ENCODE measurements at places on chromosomes 4 and X.
A peak's percentile ranks its signal among the peaks of the same experiment; 100 is the strongest.

GRCh38 chr4:10998846-10999245 lies 314.3 kb upstream of the CLNK start:
- no peak for DNase-seq

- DNase-seq = no peak
These were observed 124.2 kb downstream of the GUCY2F start for GRCh38 chrX:109357706-109358105.

DNA sequence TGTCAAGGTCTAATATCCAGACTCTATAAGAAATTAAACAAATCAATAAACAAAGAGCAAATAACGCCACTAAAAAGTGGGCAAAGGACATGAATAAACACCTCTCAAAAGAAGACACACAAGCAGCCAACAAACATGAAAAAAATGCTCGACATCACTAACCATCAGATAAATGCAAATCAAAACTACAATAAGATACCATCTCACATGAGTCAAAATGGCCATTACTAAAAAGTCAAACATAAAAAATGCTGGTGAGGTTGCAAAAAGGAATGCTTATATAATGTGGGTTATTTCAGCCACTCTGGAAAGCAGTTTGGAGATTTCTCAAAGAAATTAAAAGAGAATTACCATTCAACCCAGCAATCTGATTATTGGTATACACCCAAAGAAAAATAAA lies 481.1 kb downstream of the STPG2 start:
- no peak for DNase-seq

- DNase-seq = no peak
These were observed 983.6 kb downstream of the RPA4 start for GRCh38 chrX:97867266-97867665.

DNA sequence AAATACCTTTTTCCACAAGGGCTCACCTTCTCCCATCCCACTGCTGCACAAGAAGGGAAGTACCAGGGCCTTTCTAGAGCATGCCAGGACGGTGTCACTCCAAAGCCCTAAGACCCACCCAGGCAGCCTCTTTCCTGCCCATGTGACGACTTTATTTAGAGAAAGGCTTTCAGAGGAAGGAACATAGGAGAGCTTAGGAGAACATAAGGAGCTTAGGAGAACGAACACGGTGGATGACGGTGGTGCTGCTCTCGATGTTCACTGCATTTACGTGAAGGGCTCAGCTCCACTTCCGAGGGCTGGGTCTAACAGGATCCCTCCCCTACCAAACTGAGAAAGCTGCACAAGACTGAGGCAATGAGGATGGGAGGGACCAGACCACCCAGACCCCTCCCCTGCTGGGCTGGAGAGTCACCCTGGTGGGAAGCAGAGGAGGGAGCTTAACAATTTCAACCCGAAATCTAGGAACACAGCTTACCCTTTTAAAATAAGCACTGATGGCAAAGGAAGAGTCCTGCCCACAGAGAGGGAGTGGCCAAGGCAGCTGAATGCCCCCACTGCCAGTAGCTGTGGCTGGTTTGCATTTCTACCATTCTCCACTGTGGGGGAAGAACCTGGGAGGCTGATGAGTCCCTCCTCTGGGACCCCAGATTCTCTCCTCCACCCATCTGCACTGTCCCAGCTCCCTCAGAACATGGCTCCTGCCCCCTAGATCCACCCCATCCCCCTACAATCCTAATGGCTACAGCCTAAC lies 29.8 kb downstream of the ZFYVE28 start:
- no peak for DNase-seq

DNA sequence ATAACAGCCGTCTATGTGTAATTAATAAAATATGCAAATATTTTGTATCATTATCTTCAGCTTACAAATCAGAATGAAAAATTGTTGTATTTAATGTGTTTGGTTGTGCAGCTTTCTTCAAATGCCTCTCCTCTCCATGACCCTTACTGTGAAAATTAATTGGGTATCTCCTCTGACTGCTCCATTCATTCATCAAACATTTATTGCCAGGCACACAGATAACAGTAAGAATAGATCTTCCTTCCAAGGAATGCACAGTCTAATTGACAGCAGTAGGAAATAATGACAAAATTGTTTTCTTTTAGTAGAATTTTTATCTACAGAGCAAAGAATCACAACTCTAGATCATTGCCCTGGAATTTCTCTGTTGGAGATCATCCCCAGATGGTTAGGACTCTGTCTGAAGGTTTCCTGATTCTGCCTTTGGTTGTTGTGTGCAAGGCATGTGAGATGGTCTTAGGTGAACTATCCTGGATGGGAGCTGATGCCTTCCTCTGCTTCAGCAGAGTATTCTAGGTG lies 395.0 kb upstream of the FAT1 start:
- no peak for DNase-seq

GRCh38 chrX:23341452-23341851 lies 6.8 kb downstream of the PTCHD1 start:
- no peak for DNase-seq

DNA sequence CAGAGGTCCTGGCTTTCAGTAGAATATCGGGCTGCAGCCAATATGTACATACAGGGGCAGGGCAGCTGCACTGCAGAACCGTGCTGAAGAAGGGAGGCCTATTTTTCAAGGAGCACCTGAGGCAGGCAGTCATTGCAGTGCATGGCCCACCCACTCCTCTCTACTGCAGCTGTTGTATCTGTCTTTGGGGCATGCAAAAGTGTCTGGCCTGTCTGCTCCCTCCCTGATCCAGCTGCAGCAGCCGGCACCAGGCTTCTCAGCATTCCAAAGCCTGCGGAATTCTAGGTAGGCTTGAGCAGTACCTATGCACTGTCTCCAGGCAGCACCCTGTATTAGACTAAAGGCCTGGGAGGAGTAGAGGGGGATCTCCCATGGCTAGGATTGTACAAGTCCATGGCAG lies 415.2 kb upstream of the MAGEB16 start:
- DNase-seq = no peak

DNA sequence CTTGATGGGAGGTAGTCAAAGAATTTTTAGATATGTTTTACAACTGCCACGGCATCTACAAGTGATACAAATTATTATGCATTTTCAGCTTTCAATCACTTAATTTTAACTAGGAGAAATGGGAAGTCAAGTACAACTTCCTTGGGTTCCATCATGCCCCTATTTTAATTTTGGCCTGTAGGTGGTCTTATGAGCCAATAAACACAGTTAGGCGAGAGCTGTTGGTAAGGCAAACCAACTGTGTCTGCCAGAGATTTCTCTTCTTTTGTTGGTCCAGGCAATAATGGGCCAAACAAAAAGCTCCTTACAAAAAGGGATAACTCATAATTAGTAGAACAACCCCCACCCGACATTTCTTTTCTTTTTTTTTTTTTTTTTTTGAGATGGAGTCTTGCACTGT lies 63.3 kb upstream of the ARX start:
- no peak for DNase-seq

DNA sequence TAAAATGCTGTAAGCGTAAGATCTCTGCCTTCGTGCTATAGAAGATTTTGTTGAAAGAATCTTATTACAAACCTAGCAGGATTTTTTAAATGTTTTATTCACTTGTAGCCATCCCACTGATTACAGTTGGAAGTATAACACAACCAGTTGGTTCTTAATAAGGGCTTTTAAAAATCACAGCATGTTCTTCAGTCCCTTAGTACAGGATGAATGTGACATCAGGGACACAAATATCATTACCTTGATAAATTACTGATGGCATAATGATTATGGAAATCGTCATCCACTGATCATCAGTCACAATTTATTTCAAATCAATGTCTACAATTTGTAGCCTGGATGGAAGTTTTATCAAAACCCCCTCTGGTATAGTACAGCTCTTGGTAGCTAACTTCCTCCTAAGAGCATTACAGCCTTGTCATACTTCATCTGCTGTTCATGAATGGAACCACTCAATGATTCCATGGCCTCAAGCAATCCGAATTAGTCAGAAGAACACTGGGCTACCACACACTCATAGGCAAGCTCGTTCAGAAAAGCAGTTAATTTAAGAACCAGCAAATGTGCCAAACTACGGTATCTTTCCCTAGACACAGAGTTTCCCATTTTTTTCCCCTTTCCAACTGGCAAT lies 389.2 kb upstream of the TENM3 start:
- DNase-seq = no peak

GRCh38 chr4:38151873-38152272 lies 191.7 kb downstream of the PTTG2 start:
- DNase-seq = no peak

- DNase-seq = peak; percentile 75
These were observed at the start of gene SLC25A4 for GRCh38 chr4:185142912-185143600. Gene SLC25A4 (plus strand): TSS chr4:185143266. CDS start chr4:185143373, 107 bp downstream.

DNA sequence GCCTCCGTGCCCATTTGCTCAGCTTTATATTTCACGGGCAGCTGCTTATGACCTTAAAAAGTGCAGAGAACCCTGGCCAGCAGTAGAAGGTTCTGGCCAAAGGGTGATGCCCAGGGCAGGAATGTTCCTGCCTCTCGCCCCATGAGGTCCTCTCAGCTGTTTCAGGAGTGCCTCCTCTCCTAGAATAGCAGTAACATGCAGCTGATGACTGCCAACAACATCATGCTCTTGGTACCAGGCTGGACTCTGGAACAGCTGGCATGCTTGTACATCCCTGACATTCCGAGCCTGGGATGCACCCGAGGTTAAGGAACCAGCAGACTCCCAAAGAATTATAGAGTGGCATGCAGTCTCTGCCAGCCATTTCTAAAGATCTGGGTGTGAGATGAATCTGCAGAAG lies 11.7 kb upstream of the TENM3 start:
- no peak for DNase-seq

- peak; percentile 15 for DNase-seq
These were observed 395.2 kb downstream of the MID1IP1 start for GRCh38 chrX:39196192-39197102.

DNA sequence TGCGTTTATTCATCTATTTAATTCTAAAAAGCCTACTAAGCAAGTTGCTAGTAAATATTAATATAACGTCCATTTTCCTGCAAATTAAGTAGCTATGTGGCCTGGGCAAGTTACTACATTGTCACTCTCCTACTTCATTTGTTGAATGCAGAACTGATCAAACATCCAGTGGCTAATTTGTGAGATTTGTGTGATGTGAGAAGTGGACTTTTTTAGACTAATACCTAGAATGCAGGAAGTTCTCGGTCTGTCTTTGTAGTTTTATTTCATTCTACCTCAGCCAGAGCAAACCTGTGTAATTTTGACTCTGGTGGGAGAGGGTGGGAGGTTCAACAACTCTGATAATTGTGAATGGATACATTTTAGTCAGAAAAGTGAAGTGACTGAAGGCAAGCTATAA lies 840 bp downstream of the GUF1 start:
- no peak for DNase-seq

- DNase-seq = no peak
These were observed 112.1 kb upstream of the ARSJ start for GRCh38 chr4:114091546-114091945.

GRCh38 chr4:184215709-184216328 lies 1.9 kb downstream of the ENPP6 start:
- no peak for DNase-seq

GRCh38 chr4:37653601-37654000 lies 32.6 kb downstream of the RELL1 start:
- DNase-seq = no peak

GRCh38 chrX:30283456-30284200 lies 25.6 kb downstream of the NR0B1 start:
- DNase-seq = no peak

GRCh38 chrX:41382714-41383645 lies 49.0 kb downstream of the DDX3X start:
- no peak for DNase-seq

GRCh38 chr4:44738615-44739014 lies 12.3 kb upstream of the GNPDA2 start:
- no peak for DNase-seq

DNA sequence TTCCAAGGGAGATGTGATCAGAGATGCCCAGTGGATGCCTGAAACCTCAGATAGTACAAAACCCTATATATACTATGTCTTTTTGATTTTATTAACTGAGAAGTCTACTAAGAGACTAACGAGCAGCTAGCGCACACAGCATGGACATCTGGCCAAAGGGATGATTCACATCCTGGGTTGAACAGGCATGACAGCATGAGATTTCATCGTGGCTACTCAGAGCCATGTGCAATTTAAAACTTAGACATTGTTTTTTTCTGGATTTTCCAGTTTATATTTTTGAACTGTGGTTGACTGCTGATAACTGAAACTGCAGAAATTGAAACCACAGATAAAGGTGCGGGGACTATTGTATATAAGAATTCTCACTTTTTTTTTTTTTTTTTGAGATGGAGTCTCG lies 2252.9 kb upstream of the AGA start:
- no peak for DNase-seq

GRCh38 chrX:19761554-19762295 lies 125.7 kb downstream of the SH3KBP1 start:
- DNase-seq = no peak

- no peak for DNase-seq
These were observed 63.1 kb downstream of the RELL1 start for GRCh38 chr4:37623125-37623524.

- no peak for DNase-seq
These were observed 38.5 kb downstream of the RAB33B start for GRCh38 chr4:139492429-139492828.

GRCh38 chr4:106707776-106708463 lies 328.2 kb downstream of the DKK2 start:
- DNase-seq = no peak

DNA sequence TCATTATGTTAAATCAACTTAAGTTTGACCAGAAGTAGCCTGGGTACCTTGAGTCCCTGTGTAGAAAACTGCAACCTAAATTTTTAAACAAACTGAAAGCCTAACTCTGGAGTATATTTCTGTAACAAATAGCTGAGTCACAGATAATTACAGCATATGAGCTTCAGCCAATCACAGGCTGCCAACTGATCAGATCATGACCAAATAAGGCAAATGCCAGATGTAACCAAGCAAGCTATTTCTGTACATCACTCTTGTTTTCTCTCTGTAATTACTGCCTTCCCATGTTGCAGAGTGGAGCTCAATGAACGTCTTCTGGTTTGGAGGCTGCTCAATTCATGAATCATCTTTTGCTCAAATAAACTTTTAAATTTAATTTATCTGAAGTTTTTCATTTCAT lies 980.9 kb upstream of the DIAPH2 start:
- no peak for DNase-seq

DNA sequence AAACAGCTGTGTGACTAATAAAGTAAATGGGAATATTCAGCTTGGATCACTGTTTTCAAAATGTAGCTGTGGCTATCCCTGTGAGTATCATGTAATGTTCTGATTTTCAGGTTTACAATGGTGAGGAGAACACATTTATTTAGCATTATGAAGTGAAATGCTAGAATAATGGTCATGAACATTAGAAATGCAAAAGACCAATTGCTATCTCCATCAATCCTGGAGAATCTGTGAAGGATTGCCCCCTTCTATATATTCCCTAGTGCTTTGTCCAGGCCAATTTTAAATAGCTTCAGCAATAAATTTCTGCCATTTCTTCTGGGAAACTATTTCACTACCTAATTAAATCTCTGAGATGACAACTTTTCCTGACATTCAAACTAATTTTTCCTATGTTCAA lies 1399.1 kb downstream of the PCDH19 start:
- DNase-seq = no peak

DNA sequence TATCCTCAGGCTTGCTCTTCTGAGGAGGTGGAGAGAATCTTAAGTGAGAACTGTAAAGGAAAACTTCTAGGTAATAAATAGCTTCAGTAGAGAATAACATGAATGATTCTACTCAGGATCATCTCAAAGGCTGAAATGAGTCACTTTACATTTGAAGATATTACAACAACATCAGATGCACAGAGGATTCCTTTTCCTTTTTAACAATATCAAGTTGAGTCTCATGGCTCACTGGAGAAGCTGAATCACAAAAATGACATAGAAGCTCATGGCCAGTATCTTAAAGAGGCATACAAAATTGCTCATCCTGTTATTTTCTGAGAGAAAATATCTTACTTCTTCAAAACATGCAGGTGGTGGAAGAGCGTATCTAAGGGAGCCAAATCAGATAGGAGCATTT lies 72.5 kb upstream of the EMCN start:
- DNase-seq = no peak
